ENCODE measurements at places on chromosomes 7 and 10.

DNA sequence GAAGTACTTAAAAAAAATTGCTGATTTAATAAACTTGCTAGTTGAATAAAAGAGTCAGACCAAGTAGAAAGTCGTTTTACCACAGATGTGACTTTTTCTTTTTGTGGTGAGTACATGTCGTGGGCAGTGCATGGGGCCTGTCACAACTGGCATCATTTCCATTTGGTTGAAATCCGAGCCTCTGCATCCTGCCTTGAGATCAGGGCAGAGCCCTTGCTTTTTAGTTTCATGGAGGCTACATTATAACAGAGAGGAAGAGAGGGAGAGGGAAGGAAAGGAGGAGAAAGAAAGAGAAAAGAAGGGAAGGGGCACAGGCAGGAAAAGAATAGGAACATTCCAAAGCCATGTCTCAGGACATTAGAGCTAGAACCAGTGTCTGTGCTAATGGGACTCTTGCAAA, 20.4 kb upstream of the INSYN2A start:
- no peak for DNase-seq

- no peak for DNase-seq
Observed at GRCh38 chr10:87942884-87943527, 79.6 kb downstream of the PTEN start.

DNA sequence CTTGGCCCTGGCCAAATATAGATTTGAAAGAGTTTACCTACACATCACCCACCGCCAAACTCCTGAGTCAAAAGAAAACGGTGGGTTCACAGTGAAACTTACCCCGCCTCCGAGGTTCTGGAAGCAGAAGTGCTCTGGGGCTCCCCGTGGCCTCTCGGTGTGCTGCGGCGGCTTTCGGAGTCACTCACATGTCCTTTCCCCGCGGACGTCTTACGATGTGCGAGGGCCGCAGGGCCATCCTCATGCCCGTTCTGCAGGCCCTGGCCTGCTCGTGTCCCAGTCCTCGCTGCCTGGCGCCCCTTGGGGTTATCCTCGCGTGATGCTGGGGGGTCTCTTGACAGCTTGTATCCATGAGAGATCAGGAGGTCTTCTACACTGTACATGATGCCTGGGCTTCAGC, 12.0 kb downstream of the JCAD start:
- DNase-seq = no peak

DNA sequence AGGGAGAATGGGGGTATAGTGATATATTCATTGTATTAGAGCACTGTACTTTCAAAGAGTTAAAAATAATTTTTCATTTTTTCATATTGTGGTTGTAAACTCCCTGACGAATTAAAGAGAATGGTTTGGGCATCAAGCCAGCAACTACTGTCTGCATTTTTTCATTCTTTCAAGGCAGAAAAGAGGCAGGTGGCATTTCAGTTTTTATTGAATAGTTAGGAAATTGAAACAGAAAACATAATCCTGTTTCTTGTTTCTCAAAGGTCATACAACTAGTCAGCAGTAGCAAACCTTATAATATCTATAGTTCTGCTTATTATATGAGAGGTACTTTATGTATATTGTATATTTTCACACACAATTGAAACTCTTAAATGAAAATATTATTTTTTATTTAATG, 303.9 kb upstream of the KCND2 start:
- DNase-seq = no peak

DNA sequence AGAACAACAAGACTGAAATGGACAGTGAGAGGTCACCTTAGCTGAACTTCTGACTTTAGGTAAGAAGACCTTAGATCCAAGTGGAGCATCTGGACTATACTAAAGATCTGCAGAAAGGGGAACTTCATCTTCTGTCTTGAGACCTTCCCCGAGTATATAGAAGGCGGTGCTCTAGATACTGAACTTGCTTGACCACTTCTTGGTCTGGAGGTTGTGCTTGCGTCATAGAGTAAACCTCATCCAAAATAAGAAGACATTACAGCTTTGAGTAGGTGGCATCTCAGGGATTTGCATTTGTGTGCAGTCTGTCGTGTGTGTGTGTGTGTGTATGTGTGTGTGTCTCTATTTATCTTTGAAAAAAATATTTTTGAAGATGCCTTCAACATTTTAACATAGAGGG, 157.5 kb downstream of the CHN2 start:
- no peak for DNase-seq

GRCh38 chr7:41219276-41219675, 483.6 kb downstream of the INHBA start:
- no peak for DNase-seq

DNA sequence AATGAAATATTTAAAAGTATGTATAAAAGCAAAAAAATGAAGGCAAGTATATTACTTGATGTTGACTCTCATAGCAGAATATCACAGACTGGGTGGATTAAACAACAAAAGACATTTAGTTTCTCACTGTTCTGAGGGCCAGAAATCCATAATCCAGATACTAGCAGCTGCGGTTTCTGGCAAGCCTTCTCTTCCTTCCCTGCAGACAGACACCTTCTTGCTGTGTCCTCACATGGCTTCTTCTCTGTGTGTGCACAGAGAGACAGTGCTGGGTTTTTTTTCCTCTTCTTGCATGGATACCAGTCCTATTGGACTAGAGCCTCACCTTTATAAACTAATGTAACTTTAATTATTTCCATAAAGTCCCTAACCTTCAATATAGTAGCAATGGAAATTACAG, 127.9 kb upstream of the AKR1E2 start:
- no peak for DNase-seq

GRCh38 chr10:81502677-81503359, 372.2 kb upstream of the NRG3 start:
- DNase-seq = no peak

GRCh38 chr7:73971322-73971703, 56.7 kb upstream of the ELN start:
- no peak for DNase-seq

GRCh38 chr7:51545131-51545530, 228.5 kb upstream of the COBL start:
- DNase-seq = no peak

DNA sequence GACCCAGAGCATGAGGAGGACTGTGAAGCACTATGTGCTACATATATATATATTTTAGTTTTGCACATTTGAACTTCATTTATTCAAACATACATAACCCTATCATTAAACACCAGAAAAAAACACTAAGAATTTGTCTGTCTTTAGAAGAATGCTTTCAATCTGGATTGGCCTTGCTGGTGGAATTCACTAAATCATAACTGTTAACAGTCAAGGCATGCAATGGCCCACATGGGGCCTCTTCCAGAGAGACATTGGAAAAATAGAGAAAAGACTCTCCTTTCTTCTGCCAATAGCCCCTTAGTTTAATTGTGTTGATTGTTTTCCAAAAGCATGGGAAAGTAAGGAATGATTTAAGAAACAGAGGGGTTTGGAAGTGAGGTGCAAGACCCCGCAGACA, 77.9 kb downstream of the MRPL32 start:
- no peak for DNase-seq

DNA sequence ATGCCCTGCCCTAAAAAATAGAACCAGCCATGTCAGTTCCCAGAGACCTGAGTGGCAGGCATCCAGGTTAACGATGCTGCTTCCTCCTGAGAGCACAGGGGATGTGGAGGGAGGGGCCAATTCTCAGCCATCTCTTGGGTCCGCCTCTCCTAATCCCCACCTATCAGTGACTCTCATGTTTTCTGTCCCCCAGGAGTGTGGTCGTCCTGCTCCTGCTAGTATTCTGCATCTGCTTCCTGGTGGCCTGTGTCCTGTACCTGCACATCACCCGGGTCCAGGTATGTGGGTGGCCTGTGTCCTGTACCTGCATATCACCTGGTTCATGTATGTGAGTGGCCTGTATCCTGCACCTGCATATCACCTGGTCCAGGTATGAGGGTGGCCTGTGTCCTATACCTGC, 105.3 kb downstream of the ADCY1 start:
- no peak for DNase-seq

- no peak for DNase-seq
Observed at GRCh38 chr7:149883452-149883861, 9.7 kb downstream of the ATP6V0E2 start.

GRCh38 chr7:134548877-134549276, at the start of gene AKR1B15:
Gene AKR1B15, plus strand, starts transcription at chr7:134549110. Its CDS starts 15,510 bp downstream, at chr7:134564620.
- no peak for DNase-seq

- DNase-seq = no peak
Observed at GRCh38 chr10:26843736-26844135, 17.0 kb downstream of the ABI1 start.

GRCh38 chr7:99791667-99792369, 7.8 kb upstream of the CYP3A4 start:
- no peak for DNase-seq

- DNase-seq = peak; percentile 33
Observed at GRCh38 chr10:110398419-110399105, 93.8 kb upstream of the SMNDC1 start.

- no peak for DNase-seq
Observed at GRCh38 chr7:135240441-135240840, 6.8 kb downstream of the STRA8 start.

DNA sequence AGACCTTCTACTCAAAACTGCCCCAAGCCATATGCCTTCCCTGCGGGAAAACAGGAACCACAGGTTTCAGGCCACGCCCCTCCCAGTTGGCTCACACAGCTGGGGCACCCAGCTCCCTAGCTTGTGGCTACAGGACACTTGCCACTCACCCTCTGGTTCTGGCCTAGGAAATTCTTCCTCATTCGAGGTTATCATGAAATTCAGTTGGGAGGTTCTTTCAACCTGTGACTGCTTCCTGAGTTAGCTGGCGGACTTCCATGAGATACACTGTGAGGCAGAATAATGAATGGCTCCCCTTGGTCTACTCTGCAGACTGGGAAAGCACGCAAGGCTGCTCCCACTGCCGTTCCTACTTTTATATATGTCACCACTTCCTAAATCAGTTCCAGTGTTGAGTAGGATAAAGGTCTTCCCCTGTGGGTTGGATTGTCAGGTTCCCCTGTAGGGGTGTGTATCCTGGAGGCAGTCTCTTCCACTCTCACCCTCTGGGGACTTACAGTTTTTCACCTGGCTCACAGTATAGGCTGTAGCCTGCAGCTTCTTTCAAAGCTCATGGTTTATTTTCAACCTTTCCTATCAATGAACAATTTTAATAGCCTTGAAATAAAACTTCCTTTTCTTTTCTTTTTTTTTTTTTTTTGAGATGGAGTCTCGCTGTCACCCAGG, 37.0 kb downstream of the GPR22 start:
- DNase-seq = no peak

DNA sequence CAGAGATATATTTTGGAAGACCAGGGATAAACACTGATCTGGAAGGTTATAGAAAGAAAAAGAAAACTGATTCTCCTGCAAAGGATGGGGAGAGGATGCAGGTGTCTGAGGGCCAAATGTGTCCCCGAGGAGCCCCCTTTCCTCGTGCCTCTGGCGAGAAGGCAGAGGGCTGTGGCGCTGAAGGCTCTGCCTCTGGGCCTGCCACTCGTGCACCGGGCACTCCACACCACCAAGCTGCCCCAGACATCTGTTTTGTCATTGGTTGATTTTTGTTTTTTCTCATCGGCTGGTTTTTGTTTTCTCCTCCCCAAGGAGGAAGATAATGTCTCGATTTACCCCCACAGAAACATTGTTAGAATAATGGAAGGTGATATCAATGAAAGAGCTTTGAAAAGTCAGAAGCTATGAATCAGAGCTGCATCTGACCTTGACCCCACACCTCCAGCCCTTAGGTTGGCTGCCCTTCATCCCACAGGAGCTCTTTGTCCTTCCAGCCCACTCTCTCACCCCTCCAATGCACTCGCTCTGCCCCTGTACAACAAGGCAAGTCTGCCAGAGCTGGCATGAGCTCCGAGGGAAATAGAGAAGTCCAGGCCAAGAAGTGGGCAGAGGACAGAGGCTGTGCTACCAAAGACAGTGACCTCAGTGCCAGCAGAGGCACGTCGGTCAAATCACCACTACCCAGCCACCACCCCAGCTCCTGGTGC, 124.8 kb downstream of the TCERG1L start:
- DNase-seq = no peak

- DNase-seq = no peak
Observed at GRCh38 chr10:12841426-12841825, 160.1 kb downstream of the CCDC3 start.

DNA sequence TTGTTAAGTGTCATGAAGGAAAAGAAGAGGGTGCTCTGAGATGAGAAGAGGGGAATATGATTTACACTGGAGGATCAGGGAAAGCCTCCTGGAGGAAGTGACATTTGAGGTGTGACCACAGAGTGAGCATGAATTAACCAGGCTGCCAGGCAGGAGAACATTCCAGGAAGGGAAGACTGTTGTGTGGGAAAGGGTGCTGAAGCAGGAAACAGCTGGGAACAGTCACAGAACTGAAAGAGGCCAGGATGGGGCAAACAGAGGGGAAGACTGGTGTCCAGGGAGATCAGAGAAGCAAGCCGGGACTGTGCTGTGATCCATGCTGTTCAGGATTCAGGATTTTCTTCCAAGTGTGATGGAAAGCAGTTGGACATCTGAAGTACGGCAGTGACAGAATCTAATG, 14.9 kb downstream of the HIPK2 start:
- DNase-seq = no peak

DNA sequence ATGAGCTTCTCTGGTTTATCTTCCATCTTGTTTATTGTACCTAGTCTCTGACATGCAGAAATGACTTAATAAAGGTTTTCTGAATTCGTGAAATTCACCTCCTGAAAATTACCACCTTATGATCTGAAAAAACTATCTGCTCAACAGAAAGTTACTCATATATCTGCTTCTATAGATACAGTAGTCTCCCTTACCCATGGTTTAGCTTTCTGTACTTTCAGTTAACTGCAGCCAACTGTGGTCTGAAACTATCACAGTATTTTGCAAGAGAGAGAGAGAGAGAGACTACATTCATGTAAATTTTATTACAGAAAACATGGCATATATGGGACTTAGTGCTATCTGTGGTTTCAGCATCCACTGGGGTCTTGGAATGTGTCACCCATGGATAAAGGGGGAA, 909.0 kb upstream of the C7orf33 start:
- DNase-seq = no peak

- DNase-seq = no peak
Observed at GRCh38 chr10:99981581-99982199, 28.1 kb downstream of the DNMBP start.

DNA sequence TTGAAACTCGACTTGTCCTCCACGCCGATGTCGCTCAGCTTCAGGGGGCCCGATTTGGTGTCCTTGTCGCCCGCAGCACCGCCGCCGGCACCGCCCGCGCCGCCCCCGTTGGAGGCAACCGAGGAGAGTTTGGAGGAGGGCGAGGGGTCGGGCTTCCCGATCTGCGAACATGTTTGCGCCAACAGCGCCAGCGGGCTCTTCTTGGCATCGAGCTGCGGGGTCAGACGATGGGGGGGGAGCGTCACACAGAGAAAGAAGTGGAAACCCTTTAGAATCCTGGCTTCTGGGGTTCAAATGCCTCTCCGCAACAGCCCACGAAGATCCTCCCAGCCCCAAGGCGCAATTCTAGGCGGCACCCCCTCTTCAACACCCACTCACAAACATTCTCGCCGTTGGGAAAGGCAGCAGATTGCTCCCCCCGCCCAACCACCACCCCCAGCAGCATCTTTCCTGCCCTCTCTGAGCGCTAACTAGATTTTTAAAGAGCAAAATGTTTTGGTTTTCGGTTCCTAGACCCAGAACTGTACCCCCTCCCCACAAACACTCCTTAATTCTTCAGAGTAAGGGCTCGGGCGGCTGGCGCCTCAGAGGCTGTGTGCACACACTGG, 1.3 kb downstream of the ZNF503 start:
- no peak for DNase-seq
